Activated CD4-positive, alpha-beta T cell treated with anti-CD3 and anti-CD28 coated beads, Interleukin-2, amount 50 U/mL, for 1 hour (primary cell): ENCODE measurements at places on chromosomes 5 and 9.

GRCh38 chr9:136024696-136025316 is 63.6 kb upstream of the UBAC1 start:
- DNase-seq = no peak

GRCh38 chr5:13566871-13567339 is 377.6 kb downstream of the DNAH5 start:
- no peak for DNase-seq

DNA sequence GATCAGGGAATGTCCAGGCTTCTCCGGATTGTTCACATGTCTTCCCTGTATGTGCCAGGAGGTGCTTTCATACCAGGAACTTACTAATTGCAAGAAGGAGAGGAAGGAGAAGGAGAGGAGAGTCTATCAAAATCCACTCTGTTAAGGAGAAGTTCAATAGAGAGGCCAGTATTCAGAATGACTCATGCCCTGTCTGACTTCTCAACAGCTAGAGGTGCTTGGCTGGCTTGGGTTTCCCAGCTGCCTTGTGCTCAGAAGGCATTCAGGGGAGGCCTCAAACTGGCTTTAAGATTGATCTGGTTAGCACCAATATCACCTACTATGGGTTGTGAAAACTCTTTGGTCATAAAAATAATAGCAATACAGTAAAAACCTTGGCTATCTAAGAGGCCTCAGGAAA is 167.9 kb upstream of the GLRA1 start:
- no peak for DNase-seq

DNA sequence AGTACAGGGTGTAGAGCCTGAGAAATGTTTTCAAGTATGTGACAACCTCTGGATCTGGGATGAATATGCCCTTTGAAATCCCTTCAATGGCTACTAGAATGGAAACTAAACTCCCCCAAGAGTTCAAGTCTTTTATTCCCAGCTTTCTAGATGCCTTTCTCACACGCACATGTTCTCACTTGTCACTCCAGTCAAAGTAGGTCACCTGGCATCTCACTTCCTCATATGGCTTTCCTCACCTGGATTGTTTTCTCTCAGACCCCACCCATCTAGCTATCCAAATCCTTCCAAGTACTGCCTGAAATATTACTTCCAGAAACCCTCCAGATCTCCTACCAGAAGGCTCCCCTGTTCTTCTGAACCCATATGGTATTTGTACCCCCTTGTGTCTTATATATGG is 615.4 kb upstream of the KLF4 start:
- DNase-seq = no peak

GRCh38 chr9:116685166-116685565 is 1.9 kb upstream of the TRIM32 start:
- DNase-seq = no peak

DNA sequence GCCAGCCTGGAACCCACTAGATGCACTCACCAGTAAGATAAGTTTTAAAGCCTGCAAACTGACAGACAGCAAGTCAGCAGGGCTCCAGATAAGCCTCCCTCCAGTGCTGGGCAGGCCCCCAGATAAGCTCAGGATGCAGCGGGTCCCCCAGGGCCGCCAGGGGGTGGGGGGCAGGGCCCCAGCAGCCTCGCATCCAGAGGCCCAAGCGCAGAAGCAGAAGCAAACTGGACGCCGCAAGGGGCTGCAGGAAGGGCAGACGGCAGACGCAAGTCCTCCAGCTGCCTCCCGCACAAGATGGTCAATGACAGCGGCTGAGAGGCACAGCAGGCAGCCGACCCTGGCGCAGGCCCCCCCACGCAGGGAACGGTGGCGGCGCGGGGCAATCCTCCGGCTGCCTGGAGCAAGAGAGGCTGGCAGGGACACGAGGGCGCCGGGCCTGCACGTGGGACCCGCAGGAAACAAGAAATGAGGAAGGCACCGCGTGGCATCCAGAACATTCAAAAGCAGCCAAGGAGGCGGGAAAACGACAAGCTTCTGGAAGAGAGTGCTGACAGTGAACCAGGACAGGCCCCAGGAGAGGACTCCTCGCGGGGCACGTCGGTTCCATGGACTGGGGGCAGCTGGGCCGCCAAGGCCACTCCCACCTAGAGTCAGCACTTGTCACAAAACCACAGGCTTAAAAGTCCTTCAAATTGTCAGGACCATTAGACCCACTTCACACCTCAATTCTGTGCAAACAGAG is 49.8 kb downstream of the ROR2 start:
- DNase-seq = no peak

- DNase-seq = no peak
These were observed 286.7 kb downstream of the NFIB start for GRCh38 chr9:14027116-14027800.

GRCh38 chr5:51518607-51519006 is 135.4 kb downstream of the ISL1 start:
- no peak for DNase-seq

- no peak for DNase-seq
These were observed 7.9 kb upstream of the FOXE1 start for GRCh38 chr9:97845130-97845529.

GRCh38 chr5:76732405-76733048 is 16.6 kb downstream of the F2R start:
- DNase-seq = no peak
